T-cell (primary cell): ENCODE measurements at places on chromosomes 13 and 19. TPM values are rescaled to one million over a fixed set of nuclear protein-coding genes. Genes with fewer than 3 reads are reported as not detected.

The CBLC gene
- total RNA-seq, result 0.30 TPM

The ATP8A2 gene
- 0.39 TPM for total RNA-seq

The CACNA1A gene
- total RNA-seq, result 0.33 TPM

The ZSWIM4 gene
- 5.4 TPM for total RNA-seq

- DNase-seq, result no peak
Observed at GRCh38 chr13:98258226-98258625, 81.2 kb upstream of the RNF113B start.

DNA sequence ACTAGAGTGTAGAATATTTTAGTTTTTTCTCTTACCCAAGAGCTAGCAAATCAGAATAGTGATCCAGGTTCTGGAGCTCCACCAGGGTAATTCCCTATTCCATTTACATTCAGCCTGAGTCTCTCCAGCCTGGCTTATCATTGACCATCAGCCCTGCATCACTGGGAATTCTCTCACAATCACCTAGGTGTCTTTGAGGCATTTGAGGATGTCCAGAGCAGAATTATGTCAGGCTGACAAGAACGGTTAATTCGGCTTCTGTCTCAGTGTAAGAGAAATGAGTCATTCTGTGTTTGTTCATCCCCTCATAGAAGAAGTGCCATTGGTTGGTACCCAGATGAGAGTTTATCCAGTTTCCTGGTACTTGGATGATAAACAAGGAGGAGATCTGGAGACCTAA, 180.5 kb downstream of the ZNF737 start:
- no peak for DNase-seq

- DNase-seq, result no peak
Observed at GRCh38 chr19:19446655-19447437, 41.4 kb downstream of the GATAD2A start.

DNA sequence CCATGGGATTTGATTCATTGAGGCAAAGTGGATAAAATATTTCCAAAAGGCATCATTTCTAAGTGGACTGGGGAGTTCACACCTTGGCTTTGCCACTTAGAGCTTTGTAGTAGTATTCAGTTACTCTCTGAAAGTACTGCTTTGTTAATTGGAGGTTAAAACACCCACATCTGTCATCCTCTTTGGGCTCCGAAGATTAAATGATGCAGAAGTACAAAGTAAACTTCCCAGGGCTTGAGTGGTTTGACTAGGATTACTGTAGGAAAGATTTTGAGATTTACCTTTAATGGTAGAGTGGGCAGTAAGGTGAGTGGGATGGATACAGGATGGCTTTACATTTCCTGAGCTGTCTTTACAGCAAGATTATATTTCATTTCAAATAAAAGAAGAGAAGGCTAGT, 42.4 kb downstream of the WASF3 start:
- DNase-seq, result no peak

DNA sequence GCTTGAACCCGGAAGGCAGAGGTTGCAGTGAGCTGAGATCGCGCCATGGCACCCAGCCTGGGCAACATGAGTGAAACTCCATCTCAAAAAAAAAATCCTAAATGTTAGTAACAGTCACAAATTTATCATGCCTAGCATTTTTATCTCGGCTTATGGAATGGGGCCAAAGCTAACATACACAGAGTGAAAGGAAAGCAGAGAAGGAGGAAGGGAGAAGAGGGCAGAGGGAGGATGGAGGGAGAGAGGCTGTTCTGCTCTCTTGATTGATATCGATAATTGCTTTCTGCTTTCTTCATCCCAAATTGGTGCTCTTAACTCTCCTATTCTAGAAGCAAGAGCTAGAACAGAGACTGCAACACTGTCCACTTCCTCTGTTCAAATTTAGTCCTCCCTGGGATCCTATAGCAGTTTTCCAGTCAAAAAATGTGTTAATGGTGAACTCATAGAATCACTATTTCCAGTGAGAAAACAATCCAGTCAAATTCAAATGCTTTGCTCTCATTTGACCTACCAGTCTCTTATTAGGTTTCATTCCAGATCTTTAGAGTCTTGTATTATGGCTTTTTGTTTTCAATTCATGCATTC, 15.8 kb upstream of the TUBGCP3 start:
- DNase-seq, result no peak
